ENCODE measurements at places on chromosomes 5 and 9. TPM values are rescaled to one million over a fixed set of nuclear protein-coding genes. Genes with fewer than 3 reads are reported as not detected.

DNA sequence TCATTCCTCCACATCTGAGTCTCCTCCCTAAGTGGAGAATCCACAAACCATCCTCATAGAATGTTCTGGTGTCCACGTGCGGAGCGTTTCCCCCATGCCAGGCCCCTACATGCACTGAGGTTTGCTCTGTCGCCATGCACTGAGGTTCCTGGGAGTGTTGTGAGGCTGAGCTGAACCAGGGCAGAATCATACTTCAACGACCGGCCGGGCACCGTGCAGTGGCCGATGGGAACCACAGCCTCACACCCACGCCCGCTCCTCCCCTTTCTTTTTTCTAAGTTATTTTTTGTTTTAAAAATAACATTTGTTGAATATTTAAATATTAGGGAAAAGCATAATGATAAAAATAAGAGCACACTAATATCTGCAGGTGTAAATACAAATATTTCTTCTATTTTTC, 260.4 kb upstream of the IRX4 start:
- H3K4me3 ChIP-seq: no peak overlapping the region
- no peaks in the 10 kb centered on the region for H3K4me1 ChIP-seq
- DNase-seq: no peak
- no peaks in the 10 kb centered on the region for H3K27me3 ChIP-seq

GRCh38 chr5:113044776-113045465, 68.3 kb downstream of the DCP2 start:
- H3K36me3 ChIP-seq: peaks cover 59% of the 10 kb centered on the region
- H3K4me3 ChIP-seq: no peak overlapping the region
- no peak overlapping the region for H3K27ac ChIP-seq
- DNase-seq: peak; percentile 23
- no peaks in the 10 kb centered on the region for H3K27me3 ChIP-seq

DNA sequence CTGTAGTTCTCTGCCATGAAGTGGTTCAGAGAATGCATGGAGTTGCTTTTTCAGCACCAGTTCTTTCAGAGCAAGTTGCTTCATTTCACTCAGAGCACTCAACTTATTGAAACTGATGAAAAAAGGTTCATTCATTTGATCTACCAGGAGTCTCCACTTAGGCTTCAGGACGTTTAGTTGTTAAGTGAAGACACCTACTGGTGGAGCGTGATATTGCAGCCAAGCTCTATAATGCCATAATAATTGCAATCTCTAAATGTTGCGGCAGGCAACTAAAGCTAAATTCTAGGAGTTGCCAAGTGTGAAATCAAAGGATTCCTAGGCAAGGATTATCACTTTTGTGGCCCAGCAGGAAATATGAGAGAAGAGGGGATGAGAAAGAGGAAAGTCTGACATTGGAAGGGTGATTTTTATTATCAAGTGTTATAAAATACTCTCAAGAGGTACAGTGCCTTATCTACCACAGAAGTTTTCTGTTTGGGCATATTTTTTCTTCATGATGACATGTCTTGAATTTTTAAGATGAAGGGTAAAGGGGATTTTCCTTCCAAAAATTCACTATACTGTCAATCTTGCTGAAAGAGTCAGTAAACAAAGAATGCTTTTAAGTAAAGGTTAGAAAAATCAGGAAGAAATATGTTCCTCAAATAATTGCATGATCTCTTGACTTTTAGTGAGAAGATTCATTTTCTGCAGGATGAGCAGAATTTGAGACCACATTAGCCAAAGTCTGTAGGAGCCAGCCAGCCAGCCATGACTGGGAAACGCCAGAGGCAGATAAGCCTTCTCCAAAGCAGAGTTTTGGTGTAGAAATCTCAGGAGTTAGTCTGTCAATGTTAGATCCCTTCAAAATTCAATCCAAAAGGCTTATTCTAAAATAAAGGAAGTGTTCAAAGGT, 83.4 kb downstream of the SH3PXD2B start:
- no peak overlapping the region for H3K4me3 ChIP-seq
- H3K27me3 ChIP-seq: no peaks in the 10 kb centered on the region
- H3K4me1 ChIP-seq: peaks cover 4% of the 10 kb centered on the region
- H3K27ac ChIP-seq: no peak overlapping the region
- peaks cover 53% of the 10 kb centered on the region for H3K36me3 ChIP-seq

GRCh38 chr9:124303762-124304161, 46.0 kb downstream of the NEK6 start:
- H3K27ac ChIP-seq: peak overlapping the region; percentile 46
- H3K4me3 ChIP-seq: no peak overlapping the region
- DNase-seq: no peak

C7 gene
- total RNA-seq: not detected

PCDHB14 gene
- 6.2 TPM for total RNA-seq

PCDHGB7 gene
- 1.2 TPM for total RNA-seq

CLK4 gene
- 49.3 TPM for total RNA-seq

TMC1 gene
- not detected for total RNA-seq
